Caki2 (cell line): ENCODE measurements at places on chromosomes 6 and 20.

DNA sequence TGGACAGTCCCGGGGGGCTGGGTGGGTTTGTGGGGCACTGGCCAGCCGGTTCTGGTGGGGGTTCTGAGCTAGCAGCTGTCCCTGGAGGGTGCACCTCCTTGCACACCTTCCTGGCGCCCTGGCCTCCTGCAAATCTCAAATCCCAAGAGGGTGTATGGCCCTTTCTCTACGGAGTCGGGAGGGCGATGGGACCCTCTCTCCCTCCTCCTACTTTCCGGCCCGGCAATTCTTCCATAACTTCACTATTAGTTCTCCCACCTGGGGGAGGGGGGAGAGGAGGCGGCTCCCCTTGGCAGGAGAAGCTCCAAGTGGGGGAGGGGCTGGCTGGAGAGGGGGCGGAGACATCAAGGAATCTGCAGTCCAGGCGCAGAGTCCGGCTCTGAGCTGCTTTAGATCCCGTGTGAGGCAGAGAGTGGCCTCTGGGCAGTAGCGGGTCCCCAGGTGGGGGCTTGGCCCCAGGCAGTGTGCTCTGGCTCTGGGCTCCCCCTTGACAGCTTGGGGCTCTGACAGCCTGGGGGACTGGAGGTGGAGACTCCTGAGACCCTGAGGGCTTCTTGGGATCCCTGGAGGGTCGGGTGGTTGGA lies 1.4 kb upstream of the LAMA5 start:
- peak; percentile 54 for DNase-seq

DNA sequence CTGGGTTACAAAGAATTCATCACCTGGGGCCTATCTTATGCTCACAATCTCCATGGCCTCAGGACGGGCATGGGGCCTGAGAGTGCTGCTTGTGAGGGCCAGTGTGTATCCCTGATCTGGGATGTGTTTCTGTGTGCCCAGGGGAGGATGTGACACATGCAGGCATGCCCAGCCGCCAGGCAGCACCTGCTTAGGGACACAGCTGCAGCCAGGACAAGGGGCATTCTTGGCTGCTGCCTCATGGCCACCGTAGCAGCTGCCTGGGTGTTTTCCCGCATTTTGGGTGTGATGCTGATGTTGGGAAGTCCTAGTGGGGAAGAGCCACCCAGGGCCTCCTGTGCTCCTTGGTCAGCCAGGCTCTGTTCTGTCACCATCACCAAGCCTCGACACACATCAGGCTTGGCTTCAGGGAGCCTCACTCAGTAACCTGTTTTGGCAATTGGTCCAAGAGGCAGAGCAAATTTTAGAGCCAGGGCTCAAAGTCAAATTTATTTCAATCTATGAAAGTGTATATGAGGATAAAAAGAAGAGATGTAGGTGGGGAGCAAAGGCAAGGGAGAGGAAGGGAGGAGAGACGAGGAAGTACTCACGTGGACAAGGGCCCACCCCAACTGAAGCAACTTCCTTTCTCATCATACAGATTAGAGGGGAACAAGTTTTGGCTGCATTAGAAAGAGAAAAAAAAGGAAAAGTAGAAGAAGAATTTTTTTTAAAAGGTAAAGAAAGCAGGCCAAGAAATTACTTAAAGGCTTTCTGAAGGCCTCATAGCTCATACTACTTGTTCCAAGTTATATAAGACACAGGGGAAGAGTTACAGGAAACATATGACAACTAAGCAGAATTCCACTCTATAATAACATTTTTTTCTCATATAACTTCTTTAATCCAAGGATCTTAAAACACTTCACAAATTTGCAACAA lies 269.9 kb upstream of the SUPT3H start:
- DNase-seq, result no peak

DNA sequence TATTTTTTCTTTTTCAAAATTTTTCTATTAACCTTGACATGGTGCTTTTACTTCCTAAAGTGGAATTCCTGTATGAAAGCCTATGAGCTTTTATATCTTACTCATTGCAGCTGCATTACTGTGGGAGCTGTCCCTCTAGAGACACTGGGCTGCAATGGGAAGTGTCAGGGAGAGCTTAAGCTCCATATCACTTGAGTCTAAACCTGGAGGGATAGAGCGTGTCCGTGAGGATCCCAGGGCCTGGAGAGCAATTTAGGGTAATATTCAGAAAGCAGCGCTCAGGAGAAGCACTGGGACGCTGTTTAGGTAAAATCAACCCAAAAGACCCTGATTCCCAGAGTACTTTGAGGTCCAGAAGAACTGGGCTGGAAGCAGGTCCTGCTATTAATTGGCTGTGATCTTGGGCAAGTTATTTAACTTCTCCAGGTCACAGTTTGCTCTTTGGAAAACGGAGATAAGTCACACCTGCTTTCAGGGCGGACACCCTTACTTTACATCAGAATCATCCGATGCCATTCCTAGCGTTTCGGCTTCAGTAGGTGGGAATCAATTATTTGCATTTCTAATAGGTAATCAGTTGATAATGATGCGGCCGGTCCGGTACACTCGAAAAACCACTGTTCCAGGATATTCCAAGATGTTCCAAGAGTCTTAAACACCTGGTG lies 628 bp upstream of the ERGIC3 start:
- no peak for DNase-seq

DNA sequence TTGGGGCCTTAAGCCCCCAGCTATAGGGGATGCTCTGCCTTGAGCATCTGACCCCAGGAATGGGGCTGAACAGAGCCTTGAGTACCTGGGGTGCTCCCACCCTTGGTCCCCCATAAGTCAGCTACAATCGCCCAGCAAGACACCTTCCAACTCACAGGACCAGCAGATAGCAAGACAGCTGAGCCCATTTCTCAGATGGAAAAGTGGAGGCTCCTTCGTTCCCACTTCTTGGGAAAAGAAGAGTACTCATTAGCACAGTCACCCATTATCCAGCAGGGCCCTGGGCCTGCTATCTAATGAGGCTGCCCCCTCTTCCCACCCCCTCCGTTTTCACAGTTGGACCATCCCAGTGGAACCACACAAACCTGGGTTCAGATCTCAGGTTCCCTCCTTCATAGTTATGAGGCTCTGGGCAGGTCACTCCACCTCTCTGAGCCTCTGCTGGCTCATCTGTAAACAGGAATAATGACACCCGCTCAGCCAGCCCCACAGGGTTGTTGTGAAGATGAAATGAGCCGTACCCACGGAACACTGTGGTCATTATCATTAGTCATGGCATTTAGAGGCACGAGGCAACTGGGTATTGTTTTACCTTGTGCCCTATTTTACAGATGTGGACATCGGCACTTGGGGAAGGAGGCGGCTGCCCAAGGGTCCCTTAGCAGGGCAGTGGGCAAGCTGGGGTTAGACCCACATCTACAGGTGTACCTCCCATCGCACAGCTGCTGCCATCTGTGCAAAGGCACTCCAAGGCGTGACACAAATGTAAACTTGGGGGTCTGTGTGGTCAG lies 4.5 kb downstream of the LPIN3 start:
- no peak for DNase-seq

GRCh38 chr6:119259027-119259426 lies 90.5 kb downstream of the MAN1A1 start:
- peak; percentile 8 for DNase-seq

- DNase-seq, result no peak
These were observed 72.1 kb downstream of the MAP3K5 start for GRCh38 chr6:136720045-136720770.

DNA sequence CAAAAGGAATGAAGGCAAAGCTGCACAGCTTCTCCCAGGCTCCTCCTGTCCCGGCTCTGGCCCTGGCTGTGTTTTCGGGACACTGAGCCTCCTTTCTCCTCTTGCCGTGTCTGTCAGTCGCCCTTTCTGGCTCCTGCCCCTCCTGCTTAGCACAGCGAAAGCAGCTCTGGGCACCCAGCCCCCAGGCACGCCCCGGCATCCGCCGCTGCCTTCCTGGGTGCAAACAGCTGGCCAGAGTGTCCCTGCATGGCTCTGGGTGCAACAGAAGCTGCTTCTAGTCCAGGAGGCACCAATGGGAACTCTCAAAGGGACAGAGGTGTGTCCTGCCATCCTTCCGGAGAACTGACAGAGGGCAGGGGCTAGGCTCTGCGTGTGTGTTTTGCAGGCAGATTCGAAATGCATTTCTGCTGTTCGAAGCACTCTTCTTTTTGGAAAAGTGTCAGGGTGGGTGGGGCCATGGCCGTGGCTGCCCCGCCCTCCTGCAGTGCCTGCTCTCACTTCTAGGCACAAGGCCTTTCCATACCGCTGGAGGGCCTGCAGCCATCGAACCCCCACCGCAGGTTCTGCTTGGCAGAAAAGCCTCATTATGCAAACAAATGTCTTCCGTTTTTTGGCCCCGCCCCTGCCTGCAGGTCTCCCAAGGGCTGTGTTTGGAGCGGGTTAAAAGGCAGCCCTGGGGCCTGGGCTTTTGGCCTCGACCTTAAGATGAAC lies 15.5 kb downstream of the COL9A3 start:
- no peak for DNase-seq

- no peak for DNase-seq
These were observed 815.5 kb downstream of the BCKDHB start for GRCh38 chr6:80921861-80922460.
